ENCODE measurements at places on chromosomes 3 and 15.
A peak's percentile ranks its signal among the peaks of the same experiment; 100 is the strongest.

- DNase-seq = no peak
Measured at GRCh38 chr3:11457135-11457534, 184.9 kb downstream of the ATG7 start.

DNA sequence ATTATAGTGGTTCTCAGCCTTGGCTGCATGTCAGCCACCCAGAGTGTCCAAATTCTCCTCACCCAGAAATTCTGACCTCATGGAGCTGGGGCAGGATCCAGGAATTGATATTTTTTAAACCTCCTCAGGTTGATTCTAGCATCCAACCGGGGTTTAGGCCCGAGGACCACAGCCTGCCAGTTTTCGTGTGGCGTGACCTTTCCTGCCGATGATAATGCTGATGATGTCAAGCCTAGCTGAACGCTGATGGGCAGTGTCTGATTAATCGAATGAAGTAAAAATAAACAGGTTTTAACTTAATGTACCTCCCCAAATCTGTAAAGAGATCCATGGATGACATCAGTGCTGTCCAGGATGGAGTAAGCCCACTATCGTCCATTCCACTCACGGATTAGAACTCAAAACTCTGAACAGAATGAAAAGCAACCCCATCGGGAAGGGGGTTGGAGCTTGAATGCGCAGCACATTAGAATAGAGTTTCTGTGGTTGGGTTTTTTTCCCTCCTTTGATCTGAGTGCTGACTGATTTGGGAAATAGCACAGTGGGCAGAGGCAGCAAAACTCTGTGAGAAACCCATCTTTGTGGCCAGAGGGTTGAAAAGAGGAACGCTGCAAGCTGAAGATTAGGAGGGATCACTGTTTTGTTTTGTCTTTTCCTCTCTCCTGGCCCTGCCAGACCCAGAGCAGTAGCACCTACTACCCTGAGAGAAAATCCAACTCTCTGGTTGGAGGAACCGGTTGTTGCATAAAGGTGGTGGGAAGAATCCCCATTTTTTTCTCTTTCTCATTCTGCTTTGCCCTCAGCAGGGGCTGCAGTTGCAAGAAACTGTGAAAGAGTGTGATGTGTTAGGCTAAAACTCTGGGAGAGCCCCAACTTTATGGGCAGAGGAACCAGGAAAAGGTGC is 153.9 kb downstream of the APBA2 start:
- DNase-seq = no peak

- no peak for DNase-seq
Measured at GRCh38 chr3:152443212-152444023, 174.7 kb downstream of the MBNL1 start.

DNA sequence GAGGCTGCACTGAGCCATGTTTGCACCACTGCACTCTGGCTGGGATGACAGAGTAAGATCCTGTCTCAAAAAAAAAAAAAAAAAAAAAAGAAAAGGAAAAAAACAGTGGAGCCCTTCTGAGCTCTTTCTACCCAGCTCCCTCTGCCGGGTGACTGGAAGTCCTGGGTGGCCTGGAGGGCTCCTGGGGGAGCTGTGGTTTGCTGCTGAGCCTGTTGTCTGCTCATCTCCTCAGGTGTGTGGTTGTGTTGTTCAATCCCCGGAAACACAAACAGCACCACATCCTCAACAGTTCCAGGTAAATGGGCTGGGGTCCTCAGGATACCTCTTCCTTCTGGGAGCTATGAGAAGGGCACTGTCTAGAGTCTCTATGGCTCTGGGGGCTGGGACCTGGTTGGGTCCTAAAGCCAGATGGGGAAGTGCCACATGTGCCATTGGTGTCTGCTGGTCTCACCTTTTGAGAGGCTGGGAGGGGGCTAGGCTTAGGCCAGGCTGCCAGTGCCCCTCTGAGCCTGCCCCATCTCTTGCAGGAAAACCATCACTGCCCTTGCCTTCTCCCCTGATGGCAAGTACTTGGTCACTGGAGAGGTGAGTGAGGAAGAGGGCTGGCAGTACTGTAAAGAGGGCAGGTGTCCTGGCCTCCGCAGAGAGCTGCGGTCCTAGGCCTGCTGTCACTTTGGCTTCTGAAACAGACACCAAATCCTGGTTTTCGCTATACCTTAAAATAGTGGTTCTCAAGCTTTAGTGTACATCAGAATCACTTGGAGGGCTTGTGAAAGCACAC is 17.1 kb upstream of the JMJD7 start:
- DNase-seq = no peak

- DNase-seq = no peak
Measured at GRCh38 chr3:12227833-12228232, 61.0 kb upstream of the PPARG start.

- DNase-seq = no peak
Measured at GRCh38 chr3:177802151-177802900, 605.0 kb upstream of the TBL1XR1 start.

- no peak for DNase-seq
Measured at GRCh38 chr3:183122257-183122932, 23.1 kb upstream of the MCCC1 start.

- no peak for DNase-seq
Measured at GRCh38 chr3:193498215-193498614, 56.5 kb downstream of the ATP13A4 start.

GRCh38 chr3:70247955-70248354 is 64.5 kb downstream of the MDFIC2 start:
- no peak for DNase-seq

DNA sequence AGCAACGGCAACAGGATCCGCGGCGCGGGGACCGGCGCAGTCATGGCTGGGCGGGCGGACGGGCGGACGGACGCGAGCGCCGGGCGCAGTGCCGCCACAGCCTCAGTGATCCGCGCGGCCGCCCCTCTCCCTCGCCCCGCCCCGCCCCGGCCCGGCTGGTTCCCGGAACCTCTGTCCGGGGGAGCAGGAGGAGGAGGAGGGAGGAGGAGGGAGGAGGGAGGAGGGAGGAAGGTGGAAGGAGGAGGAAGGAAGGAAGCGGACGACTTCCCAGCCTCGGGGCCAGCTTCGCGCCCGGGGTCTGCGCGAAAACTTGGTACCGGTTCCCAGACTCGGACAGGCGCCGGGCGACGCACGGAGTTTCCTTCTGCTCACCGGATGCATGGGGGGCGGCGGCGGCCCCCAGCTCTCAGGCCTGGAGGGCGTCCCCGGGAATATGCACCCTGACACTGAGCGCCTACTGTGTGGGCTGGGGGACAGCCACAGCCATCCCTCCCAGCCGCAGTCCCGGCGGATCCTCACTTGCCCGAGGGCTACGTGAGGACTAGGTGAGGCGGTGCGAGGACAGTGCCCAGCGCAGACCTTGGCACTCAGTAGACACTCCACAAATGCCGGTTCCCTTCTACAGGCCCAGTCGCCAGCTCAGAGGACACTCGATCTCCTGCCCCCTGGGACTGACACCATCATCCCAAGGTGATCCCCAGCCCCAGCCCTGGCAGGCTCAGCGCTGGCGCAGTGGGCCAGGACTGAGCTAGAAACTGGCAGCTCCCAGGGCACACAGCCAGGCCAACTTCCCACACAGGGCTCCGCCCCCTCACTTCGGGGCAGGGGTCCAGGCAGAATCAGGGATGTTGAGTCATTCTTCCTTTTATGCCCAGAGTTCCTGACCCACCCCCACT is at the start of gene SHISA5:
TSS of gene SHISA5 (minus strand) at position 124 of the 896 bp plus-strand sequence. CDS start at position 44, 80 bp downstream.
- peak; percentile 46 for DNase-seq

DNA sequence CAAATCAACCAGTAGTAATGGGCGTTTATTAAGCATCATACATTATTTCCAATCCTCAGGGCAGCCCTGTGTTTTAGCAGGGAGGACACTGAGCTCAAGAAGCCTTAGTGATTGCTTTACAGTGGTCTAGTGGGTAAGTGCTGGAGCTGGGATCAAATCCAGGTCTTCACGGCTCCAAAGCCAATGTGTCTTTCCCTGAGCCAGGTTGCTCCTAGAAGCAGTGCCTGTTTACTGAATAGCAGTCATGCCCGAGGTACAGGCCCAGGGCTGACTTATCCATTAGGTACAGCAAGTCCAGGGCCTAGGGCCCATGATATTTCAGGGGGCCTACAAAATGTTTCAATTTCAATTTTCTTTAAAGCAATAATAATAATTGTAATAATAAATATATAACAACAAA is 9.6 kb upstream of the SMAD6 start:
- no peak for DNase-seq

GRCh38 chr15:96199111-96199510 is 131.4 kb upstream of the NR2F2 start:
- no peak for DNase-seq

GRCh38 chr3:190019844-190020243 is 100.9 kb downstream of the P3H2 start:
- DNase-seq = no peak

DNA sequence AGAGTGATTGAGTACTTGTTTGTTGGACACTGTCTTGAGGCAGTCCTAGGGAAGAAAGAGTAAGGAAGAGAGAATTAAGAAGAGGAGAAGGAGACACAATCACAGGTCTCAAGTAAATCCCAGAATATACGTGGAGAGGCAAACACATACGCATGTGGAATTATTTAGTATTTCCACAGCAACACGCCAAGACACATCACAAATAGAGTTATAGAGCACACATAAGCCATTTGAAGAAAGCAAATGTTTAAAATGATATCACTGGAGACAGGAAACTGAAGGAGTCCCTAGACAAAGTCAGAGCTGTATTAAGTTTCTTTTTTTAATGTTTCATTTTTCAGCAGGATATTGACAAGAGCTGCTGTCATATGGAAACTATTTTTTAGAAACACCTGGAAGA is 206.1 kb upstream of the LRIG1 start:
- no peak for DNase-seq

DNA sequence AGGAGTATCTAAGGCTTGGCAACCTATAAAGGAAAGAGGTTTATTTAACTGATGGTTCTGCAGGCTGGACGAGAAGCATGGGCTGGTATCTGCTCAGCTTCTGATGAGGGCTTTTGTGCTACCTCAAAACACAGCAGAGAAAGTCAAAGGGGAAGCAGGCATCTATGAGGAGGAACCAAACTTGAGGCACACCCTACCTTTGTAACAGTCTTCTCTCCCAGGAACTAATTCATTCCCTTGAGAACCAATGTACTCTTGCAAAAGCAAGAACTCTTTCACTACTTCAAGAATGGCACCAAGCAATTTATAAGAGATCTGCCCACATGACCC is 109.0 kb downstream of the CGGBP1 start:
- no peak for DNase-seq

GRCh38 chr3:24185738-24186384 is 240.8 kb downstream of the NR1D2 start:
- DNase-seq = peak; percentile 7

- no peak for DNase-seq
Measured at GRCh38 chr3:30747771-30748281, 141.4 kb downstream of the TGFBR2 start.

DNA sequence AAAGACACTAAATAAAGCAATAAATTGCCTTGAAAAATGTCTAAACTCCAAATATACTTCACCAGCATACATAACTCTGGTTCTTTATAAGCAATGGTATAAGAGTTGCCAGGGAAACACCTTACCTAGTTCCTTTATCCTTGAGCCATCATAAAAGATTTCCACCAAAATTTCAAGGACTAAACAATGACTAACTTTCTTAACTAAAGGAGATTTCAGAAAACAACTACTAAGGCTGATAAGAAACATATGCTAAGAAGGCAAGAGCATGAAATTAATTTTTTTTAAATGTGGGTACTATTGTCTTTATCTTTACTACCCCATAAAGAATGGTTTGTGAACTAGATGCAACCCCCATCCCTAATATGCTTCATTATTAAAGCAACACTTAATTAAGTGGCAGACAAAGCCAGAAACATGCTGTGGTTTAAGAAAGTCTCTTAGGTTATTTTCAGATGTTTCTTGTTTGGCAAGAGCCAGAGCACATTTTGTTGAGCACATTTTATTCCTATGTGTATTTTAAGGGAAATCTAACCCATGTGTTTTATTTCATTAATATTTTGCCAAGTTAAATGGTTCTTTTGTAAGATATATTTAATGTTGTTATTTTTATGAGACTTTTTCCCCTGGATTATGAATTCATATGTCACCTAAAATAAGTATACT is 17.4 kb upstream of the VEPH1 start:
- no peak for DNase-seq

DNA sequence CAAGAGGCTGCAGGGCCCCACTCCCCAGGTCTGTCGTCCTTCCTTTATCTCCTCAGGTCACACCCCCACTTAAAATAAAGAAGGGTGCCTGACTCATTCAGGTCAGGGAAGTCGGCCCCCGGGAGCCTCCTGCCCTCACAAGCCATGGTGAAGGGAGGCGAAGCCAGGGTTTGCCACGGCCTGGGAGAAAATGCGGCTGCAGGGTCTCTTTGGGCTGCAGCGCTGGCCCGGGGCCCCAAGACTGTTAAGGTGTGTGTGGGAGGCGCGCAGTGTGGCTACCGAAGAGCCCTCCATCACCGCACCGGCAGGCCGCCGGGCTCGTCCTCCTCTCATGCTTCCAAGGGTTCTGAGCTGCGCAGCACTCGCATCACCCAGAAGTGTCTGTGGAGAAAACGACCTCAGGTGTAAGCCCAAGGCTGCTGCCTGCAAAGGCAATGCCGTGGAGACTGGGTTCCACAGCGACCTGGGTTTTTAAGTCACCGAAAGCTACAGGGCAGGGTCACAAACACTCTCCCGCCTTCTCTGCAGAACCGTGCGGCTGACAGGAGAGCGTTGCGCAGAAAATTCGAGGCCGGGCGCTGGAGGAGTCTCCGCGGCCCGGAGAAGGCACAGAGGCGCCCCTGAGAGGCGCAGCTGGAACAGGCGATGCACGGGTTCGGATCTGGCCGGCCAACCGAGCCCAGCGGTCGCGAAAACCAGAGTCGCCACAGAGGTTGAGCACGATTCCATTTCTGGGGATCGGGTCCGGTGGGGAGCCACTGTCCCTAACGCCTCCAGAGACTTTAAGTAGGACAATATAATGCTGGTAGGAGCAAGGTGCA is 8.7 kb downstream of the FOXL2 start:
- DNase-seq = peak; percentile 18

GRCh38 chr15:27563765-27564370 is 535.2 kb downstream of the OCA2 start:
- no peak for DNase-seq

- DNase-seq = no peak
Measured at GRCh38 chr15:31237043-31237324, 89.7 kb upstream of the KLF13 start.

DNA sequence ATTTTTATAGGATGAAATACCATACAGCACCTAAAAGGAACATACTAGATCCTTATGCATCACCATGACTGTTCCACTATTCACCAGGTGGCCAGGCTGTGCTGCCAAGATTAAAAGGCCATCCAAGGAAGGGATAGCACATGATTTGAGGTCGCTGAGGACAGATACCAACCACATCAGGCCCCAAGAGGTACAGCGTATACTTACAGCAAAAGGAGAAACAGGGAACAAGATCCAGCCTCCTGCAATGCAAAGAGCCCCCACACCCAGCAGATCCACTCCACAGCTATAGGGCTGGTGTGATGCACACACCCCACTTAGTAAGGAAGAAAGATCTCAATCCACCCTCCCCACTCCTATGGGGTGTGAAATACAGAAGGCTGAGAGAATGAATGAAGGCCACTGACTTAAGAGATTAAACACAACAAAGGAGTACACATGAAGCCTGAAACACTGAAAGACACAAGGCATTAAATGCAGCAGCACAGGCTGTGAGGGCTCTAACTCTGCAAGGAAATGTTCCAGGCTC is 32.0 kb upstream of the ZNF445 start:
- no peak for DNase-seq
